ENCODE measurements at places on chromosomes 7 and 10.
A peak's percentile ranks its signal among the peaks of the same experiment; 100 is the strongest.

DNA sequence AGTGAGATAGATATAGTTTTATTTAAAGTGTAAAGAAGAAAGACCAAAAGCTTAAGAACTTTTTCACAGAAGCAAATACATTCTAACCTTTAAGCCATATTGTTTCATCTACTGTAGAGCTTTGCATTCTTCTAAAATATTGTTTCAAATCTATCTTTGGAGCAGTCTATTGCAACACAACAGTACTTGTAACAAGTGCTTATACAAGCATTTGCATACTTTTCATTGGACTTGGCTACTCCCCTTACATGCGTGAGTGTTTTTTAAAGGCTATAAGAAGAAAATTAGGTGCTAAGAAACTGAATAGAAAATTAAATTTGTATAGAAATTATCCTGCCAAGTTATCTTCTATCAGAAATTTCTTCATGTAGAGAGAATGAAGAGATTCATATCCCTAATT, 45.3 kb downstream of the SEMA3E start:
- no peak for DNase-seq

GRCh38 chr10:88185830-88186229, 322.4 kb downstream of the PTEN start:
- no peak for DNase-seq

DNA sequence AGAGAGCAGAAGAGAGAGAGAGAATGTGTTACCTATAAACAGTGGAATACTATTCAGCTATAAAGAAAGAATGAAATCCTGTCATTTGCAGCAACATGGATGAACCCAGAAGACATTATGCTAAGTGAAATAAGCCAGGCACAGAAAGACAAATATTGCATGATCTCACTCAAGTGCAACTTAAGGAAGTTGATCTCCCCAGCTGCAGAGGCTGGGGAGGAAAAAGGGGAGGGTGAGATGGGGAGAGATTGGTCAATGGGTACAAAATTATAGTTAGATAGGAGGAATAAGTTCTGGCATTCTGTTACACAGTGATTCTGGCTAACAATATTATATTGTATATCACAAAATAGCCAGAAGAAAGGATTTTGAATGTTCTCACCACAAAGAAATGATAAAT, 11.2 kb upstream of the JAZF1 start:
- DNase-seq: no peak

DNA sequence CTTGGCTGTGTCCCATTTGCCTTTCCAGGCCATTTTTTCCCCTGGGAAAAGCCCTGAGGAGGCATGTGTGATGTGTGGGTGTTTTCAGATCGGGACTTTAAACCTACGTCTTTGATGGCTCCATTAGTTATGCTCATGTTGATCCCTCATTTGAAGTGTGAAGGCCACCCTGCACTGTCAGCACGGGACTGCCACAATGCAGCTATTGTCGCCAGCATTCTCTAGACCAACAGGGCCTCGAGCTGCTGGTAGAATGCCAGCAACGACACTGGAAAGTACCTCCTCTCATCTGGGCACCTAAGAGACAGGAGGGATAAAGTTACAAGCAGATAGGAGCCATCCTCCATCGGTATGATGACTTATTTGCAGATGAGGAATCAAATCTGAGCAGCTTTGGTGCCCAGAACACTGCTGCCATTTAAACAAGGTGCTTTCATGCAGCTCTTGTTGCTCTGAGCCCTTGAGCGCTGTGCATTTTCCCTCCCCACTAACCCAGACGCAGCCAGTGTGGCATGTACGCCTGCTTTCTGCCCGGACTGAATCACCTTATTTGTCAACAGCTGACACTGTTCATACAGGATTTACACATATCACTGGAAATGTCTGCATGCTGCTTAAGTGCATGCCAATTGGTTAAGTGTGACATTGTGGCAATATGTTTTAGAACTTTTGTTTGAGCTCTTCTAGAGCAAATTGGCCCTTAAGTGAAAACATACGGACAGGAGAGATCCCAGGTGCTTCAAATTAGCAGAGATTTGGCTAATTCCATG, 175.0 kb upstream of the PITRM1 start:
- no peak for DNase-seq

DNA sequence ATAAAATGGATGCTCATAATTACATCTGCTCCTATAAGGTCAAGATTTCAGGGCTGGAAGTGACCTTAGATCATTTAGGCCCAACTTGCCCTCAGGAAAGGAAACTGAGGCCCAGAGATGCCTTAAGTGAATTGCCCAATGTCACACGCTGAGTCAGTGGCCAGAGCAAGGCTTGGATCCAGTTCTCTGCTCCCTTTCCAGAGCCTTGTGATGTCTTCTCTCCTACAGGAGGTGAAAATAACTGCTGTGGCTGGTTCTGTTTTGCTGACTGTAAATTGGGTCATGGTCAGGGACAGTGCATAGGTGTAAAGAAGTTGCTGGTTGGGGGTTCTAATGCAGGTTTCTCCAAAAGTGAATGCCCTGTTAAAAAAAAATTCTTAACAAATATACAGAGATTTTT, 91.3 kb downstream of the TCF7L2 start:
- no peak for DNase-seq

DNA sequence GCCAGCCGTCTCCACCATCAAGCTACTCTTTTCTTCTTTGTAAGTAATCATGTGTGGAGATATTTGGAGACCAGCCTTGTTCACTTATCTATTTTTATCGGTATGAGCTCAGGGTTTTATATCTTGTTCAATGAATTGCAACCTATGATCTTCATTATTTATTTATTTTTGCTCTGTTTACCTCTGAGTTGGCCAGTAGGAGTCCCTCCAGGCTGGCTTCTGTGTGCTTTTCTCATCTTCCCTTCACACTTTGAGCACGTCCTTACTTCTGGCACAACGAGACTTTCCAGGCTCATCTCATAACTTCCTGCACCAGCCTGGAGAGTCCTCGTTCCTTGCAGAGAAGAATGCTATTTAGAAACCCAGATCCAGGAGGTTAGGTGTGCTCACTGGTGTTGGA, 375.8 kb upstream of the PODXL start:
- no peak for DNase-seq

DNA sequence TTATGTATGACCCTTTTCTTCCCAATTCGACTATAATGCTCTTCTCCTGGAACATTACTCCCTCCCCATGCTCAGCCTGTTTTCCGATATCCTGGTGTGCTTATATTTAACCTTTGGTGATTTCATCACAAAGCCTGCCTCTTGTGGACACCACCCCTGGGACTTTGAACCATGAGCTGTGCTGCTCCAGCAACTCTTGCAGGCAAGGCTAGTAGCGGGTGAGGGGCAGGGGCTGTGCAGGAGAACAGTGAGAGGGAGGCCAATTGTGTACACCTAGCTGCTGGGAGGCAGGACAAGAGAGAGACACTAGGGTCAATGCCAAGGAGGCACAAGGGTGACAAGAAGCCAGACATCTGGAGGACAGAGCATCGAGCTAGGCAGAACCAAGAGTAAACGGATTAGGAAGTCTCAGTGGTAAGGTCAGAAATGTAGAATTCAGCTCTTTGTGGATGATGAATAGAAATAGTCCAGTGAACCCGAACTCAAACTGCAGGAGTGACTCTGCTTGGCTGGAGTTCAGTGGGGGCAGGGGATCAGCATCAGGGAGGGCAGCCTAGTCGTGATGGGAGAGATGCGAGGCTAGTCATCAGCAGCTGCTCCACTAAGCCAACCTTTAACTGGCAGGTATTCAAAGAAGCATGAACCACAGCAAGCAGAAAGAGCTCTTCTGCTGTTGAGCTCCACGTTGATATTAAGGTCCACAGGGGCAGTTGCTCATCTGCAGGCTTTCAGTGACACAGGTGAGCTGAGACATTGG, 31.0 kb upstream of the MKI67 start:
- DNase-seq: no peak

DNA sequence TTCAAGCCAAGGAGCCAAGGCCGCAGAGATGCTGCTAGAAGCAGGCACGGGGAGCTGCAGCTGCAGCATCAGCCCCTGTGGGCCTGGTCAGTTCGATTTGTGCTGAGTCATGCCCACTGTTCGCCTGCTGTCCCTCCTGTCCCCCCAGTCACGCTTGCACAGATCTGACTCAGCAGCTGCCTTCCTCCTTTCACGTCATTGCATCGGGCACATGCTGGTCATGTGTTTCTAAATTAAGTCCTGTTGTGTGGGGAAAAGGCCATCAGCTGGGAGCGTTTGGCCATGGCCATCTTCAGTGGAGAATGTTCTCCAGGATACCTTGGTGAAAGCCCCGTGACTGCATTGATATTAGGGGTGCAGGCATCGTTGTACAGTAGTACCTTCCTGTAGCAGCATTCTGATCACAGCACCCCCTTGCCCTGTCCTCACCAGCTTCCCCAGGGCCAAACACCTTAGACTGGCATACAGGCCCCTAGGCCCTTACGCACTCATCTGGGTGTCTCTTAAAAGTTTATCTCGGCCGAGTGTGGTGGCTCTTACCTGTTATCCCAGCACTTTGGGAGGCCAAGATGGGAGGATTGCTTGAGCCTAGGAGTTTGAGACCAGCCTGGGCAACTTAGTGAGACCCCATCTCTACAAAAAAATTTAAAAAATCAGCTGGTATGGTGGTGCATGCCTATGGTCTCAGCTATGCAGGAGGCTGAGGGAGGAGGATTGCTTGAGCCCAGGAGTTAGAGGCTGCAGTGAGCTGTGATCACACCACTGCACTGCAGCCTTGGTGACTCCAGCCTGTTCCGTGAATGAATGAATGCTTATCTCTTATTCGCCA, 23.2 kb downstream of the POR start:
- DNase-seq: no peak

DNA sequence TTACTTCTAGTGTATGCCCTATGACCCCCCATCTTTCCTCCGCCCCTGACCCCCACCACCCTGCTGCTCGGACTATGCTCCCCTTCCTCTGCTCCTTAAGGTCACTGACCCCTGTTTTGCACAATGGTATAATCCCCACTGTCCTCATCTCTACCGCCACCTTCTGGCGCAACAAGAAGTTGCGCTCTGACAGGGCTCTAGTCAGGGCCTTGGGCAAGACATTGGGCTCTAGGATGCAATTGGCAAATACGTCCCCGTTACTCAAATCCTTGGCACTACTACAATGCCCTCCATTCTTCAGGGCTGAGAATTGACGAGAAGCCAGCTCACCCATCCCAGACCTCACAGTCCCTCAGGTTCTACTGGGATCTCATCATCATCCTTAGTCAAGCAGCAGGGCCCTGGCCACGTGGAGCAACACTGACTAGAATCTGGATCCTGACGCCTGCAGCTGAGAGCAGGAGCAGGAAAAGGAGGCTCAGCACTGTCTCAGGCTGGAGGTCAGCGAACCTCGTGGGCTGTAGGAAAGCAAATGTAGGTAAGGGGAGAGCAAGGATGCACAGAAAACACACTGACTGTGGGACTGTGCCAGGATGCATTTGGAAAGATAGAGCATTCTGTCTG, 10.6 kb downstream of the LRIT2 start:
- DNase-seq: peak; percentile 73

DNA sequence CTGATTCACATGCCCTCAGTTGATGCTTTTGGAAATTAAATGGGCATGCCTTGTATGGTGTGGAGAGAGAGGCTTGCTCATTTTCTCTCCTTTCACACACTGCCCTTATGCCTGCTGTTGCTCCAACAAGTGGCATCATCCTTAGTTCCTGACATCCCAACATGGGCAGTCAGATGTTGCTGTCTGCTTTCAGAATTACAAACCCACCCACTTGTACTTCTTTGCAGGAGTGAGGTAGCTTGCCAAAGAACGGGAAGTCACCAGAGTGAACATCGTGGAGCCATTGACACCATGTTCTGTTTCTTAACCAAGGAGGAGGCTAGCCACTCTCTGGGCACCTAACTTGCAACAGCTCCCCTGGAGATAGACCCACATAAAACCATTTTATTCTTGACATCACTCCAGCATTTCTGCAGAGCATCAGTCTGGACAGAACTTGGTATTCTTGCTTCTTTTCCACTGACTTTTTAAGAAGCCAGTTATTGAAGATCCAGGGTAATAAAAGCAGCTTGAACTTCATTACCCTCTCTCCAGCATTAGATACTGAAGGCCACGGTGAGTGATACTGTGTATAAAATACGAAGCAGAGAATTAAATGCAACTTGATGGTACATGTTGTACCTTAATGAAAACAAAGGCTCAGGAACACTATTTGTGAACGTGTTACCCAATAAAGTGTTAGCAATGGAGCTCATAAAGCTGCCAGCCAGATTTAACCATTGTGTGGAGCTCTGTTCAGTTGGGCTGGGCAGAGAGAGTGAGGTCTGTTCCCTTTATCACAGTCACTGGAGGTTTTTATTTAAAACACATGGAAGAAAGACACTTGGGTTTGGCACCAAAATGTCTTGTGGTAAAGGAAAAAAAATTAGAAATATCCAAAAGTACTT, 195.8 kb upstream of the HABP2 start:
- no peak for DNase-seq

DNA sequence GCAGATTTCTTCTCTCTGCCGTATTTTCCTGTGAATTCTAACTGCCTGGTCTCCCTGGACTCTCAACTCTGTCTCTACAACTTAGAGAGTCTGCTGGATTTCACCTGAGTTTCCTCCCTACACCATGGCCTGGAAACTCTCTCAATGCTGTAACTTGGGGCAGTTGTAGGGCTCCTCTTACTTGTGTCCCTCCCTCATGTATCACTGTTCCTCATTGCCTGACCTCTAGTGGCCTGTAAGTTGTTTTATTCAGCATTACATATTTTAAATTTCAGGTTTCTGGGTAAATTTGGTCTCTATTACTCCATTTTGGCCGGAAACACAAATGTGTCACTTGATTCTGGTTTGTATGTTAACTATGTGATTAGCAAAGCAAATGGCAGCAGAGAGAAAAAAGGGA, 70.9 kb downstream of the DYNC1I1 start:
- no peak for DNase-seq

DNA sequence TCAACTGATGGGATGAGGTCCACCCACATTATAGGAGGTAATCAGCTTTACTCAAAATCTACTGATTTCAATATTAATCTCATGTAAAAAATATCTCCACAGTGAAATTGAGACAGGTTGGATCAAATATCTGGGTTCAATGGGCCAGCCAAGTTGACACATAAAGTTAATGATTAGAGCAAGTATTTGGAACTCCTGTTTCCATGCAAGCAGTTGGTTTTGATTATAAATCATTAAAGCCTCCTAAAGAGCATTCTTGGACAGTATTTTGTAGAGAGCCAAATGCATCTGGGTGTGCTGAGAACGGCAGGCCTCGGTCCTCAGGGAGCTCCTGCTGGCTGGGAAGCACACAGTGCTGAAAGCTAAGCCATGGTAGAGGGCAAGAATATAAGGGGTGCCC, 126.9 kb upstream of the BTBD16 start:
- DNase-seq: no peak

DNA sequence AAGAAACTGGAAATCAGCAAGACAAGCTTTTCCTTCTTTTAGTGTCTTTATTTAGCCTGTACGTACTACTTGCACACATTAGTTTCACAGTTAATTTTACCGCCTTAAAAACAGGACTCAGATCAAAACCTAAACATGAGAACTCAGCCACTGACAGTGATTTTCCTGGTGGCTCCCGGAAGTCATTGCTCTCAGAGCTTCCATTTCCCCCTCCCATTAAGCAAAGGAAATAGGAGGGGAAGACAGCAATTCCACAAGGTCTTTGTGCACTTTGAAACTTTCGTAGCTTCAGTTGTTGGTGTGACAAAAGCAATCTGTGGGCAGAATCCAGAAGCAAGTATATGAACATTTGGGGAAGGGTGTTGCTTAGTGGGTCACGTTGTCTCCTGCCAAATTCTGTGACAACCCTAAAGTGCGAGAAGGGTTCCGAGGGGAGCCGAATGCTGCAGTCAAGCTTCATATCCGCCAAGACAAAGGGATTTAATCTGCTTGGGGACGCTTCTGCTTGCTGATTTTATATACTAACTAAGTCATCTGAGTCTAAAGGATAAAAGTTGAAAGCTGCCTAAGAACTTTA, 30.4 kb downstream of the FAM53B start:
- DNase-seq: no peak
